EH (cell line): ENCODE measurements at places on chromosomes 12 and 14.

DNA sequence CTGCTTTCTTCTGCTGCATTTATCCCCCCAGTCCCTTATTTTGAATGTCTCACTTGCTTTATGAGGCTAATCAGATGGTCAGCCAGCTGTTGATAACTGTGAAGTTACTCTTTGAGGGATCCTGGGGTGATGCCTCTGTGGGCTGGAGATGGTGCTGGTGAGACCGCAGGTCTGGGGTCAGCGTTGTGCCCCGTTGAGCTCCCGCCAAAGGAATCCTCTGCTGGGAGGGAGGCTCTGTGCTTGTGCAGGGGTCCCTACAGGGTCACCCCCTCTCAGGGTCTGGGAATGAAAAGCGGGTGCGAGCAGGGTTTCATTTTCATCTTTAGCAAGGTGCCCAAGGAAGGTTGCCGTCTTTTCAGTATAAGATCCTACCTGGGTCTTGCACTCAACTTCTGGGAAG, 161.2 kb upstream of the RTL1 start:
- no peak for DNase-seq

- DNase-seq = no peak
Observed at GRCh38 chr14:91899213-91899612, 31.9 kb upstream of the TC2N start.

GRCh38 chr12:110744601-110745264, 2.0 kb upstream of the PPP1CC start:
- peak; percentile 32 for DNase-seq

DNA sequence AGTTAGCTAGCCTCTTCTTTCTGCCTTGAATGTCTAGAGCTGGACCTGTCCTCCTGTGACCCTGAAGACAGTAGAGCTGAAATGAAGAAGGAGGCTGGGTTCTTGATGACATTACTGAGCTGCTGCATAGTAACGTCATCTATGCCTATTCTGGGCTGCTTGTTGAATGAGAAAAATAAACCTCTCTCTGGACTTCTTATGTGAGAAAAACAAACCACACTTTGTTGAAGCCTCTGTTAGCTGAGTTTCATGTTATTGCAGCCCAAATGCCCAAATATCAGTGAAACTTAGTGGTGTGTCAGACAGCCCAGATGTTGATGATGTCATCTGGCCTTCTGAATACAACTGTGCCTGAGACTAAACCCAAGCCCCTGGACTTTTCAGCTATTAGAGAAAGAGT, 67.0 kb upstream of the MAX start:
- DNase-seq = peak; percentile 45

DNA sequence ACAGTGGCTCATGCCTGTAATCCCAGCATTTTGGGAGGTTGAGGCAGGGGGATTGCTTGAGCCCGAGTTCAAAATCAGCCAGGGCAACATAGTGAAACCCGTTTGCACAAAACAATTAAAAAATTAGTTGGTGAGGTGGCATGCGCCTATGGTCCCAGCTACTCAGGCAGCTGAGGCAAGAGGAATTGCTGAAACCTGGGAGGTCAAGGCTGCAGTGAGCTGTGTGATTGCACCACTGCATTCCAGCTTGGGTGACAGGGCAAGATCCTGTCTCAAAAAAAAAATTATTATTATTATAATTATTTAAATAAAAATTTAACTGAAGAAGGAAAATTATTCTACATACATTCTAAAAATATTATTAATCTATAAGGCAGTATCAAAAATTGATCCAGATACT, 164.1 kb downstream of the ITPR2 start:
- no peak for DNase-seq

DNA sequence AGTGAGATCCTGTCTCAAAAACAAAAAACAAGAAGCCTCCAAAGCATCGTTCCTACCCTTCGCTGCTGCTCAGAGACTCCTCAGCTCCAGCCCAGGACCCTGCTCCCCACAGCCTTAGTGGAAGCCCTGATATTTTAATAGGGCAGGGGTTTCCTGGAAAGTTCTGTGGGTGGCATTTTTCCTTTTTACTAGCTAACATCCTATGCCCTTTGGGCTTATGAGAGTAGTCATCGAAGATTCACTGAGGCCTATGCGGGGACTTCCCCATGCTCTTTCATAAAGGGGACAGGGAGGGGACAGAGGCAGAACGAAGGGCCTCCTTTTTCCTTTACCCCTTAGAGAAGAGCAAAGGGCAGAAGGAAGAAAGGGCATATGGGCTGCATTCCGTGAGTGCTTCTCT, 8.3 kb downstream of the LAG3 start:
- DNase-seq = no peak

DNA sequence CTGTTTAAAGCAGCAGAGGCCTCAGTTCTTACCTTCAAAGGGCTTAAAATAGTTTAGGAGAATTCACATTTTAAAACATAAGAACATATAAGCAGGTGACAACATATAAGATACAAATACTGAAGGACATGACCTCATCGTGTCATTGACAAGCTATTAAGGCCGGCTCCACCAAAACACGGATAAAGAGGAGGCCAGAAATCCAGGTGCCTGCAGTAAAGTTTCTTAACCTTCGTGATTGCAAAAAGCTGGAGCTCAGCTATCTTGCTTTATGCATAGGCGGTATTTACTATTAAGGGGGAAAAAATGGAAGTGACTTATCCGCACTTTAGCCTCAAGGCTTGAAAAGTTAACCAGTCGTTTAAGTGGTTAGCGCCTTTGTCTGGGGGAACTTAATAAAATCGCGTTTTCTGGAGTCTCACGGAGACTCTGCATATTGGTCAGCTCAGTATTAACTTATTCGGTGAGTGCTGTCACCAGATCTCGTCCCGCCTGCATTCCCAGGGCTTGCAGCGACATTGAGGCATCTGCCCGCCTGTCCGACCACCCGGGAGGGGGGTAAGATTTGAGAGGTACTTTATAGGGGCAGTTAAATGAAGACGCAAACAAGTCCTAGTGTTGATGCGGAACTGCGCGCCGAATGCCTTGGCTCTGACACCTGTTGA, 1.1 kb upstream of the SP1 start:
- DNase-seq = no peak

GRCh38 chr14:55816225-55816624, 236.2 kb downstream of the KTN1 start:
- no peak for DNase-seq

GRCh38 chr12:97283297-97283696, 179.3 kb upstream of the RMST start:
- no peak for DNase-seq

DNA sequence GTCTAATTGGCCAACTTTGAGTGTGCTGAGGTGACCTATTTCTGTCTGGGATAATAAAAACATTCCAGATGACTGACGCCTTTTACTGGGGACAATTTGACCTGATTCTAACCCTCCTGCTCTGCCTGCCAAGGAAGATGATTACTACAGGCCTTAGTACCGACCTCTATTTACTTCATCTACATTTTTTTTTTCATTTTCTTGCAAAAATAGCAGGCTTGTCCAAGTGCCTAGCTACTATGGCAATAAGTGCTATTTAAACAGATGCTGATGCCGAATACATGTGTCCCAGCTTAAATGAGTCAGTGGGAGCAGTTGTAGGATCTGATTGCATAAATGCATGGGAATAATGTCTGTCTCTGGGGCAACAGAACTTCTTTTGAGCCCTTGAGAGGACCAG, 254.3 kb downstream of the RGS6 start:
- DNase-seq = peak; percentile 27

- DNase-seq = no peak
Observed at GRCh38 chr12:9240776-9241175, 32.6 kb upstream of the PZP start.

GRCh38 chr12:2853626-2854025, 3.2 kb downstream of the TEX52 start:
- peak; percentile 85 for DNase-seq

- DNase-seq = no peak
Observed at GRCh38 chr12:118984161-118984943, 3.0 kb downstream of the SRRM4 start.

DNA sequence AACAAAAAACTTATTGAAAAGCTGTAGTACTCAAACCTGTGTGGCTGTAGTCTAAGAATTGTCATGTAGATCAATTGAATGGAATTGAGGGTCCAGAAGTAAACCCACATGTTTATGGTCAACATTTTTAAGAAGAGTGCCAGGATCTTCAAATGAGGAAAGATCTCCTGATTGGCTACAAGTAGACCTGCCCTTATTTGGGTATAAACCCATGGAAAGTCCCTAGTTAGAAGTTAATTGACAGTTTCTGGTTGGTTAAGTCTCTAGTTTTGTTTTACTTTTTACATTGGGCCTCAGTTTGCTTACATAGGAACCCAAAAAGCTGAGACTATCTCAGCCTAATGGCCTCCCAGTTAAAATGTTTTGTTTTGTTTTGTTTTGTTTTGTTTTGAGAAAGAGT, 91.9 kb upstream of the RESF1 start:
- no peak for DNase-seq

GRCh38 chr12:95574799-95575452, 23.6 kb upstream of the USP44 start:
- DNase-seq = peak; percentile 61

- DNase-seq = peak; percentile 99
Observed at GRCh38 chr14:91149462-91149861, 35.6 kb downstream of the DGLUCY start.

DNA sequence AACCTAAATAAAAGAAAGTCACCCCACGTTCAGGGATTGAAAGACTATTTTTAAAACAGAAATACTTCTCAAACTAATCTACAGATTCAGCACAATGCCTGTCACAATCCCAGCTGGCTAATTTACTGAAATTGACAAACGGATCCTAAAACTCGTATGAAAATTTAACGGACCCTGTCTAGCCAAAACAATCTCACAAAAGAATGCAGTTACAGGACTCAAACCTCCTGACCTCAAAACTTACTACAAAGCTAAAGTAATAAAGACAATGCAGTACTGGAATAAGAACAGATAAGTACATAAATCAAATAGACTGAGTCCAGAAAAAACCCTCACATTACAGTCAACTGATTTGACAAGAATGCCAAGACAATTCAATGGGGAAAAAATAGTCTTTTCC, 48.8 kb downstream of the IPO8 start:
- no peak for DNase-seq

DNA sequence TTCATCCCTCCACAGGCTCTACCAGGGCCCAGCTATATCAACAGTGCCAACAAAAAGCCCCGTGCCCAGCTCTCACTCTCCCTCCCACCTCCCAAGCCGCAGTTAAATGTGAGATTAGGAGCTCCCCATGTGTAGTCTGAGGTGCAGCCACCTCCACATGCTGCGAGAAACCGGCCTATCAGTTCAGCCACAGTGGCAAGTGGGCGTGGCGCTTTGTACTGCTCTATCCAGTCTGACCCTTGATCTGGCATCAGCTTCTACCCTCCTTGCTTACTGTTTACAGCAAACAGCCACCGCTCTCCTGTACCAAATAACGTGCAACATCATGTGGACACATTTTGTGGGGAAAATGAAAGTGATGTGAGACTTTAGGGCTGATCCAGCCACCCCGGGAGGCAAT, 1.7 kb downstream of the PLEK2 start:
- DNase-seq = no peak

GRCh38 chr14:32167907-32168306, 33.9 kb upstream of the RNU6-7 start:
- no peak for DNase-seq

DNA sequence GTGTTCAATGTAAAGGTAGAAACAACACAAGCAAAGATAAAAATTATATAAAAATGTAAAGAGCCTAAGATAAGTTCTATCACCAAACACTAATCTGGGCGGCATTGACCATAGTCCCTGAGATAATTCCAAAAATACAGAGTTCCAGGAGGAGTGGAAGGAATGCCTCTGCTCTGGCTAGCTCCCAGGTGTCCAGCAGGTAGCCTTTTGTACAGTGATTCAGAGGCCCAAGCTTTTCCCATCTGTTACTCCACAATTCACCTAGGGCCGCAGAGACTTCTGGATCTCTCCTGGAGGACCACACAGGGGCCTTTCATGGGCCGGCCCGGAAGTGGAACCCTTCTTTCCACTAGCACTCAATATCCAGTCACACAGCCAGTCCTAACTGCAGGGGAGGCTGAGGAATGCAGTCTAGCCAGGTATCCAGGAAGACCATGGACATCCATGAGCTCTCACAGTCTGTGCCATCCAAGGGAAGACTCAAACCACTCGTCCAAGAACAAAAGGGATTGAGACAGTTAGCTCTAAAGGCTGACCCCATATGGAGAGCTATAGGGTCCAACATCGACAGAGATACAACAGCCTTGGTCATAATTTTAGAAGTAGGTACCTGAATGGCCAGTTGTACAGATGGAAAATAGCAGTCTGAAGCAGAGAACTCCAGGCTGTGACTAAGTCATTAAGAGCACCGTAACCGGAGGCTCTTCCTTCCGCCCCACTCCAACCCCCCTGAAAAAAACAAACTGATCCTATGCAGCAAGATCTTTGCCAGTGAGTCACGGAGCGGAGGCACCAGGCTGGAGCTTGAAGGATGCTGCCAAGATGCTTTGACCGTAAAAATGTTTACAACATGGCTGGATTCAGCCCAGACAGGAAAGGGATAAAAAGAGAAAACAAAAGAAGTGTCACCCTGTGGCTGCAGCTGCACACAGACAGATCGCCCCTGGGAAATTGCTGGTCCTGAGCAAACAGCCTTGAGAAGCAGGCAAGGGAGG, 204.8 kb downstream of the NUAK1 start:
- peak; percentile 100 for DNase-seq

DNA sequence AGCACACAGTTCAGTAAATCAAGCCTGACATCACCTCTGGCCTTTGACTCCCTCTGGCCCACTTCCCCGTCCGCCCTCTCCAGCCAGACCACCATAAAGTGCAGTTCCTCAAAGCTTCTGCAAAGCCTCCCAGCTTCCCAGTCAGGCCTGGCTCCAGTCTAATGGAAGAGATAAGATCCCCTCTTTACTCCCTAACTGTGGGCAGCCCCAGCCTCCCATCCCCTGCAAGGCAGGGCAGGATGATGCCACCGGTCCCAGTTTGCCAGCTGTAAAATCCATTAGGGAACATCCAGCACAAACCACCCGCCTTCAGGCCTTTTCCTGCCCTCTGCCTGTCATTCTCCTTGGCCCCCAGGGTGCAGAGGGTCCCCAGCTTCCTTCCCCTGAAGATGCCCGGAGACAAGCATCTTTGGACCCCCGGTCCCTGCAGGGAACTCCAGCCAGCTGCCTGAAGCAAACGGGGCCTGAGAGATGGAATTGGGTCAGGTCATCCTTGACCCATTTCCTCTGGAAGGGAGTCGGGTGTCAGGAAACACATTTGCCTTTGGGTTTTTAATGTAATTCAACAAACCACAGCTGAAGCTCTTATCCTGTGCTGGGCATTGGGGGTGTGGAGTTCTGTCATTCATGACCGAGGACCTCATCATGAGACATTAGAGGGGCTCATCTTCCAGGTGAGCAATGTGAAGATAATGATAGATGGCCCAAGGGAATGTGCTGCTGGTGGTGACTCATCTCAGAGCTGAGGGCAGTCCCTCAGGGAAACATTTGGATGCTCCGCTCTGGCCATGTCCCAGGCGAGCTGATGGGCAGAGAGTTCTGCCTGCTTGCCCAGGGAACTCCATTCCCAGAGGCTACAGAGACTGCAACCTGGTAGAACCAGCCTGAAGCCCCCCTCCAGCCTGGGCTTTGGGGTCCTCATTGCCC, 93.8 kb upstream of the CLMN start:
- DNase-seq = peak; percentile 18

- DNase-seq = peak; percentile 61
Observed at GRCh38 chr14:103562179-103562428, 353 bp downstream of the BAG5 start.

- peak; percentile 51 for DNase-seq
Observed at GRCh38 chr14:57486767-57487379, 6.8 kb downstream of the CCDC198 start.
